ENCODE measurements at places on chromosomes 4 and X. TPM values are rescaled to one million over a fixed set of nuclear protein-coding genes. Genes with fewer than 3 reads are reported as not detected.
A peak's percentile ranks its signal among the peaks of the same experiment; 100 is the strongest.

DNA sequence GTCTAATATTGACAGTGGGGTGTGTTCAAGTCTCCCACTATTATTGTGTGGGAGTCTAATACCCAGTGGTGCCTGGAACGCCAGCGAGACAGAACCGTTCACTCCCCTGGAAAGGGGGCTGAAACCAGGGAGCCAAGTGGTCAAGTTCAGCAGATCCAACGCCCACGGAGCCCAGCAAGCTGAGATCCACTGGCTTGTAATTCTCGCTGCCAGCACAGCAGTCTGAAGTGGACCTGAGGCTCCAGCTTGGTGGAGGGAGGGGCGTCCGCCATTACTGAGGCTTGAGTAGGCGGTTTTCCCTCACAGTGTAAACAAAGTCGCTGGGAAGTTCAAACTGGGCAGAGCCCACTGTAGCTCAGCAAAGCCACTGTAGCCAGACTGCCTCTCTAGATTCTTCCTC is 407.3 kb downstream of the DMD start:
- no peak for DNase-seq

- peak; percentile 68 for DNase-seq
Measured at GRCh38 chr4:2320152-2320551, 58.2 kb upstream of the MXD4 start.

DNA sequence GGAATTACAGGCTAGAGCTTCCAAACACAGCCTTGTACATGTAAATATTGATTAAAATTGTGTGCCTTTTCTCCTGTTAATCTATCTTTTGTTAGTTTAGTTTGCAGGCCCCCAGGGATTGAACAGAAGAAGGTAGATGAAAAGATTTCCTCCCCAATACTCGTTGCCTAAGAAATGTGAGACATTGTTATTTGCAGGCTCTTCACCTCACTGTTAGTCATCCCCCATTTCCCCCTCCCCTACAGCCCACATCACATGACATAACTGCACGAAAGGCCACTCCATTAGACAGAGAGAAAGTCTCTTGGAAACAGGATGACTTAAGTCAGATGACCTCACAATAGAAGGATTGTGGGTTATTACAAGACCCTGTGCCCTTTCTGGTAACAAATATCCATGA is 13.3 kb upstream of the MID1 start:
- DNase-seq: no peak

DNA sequence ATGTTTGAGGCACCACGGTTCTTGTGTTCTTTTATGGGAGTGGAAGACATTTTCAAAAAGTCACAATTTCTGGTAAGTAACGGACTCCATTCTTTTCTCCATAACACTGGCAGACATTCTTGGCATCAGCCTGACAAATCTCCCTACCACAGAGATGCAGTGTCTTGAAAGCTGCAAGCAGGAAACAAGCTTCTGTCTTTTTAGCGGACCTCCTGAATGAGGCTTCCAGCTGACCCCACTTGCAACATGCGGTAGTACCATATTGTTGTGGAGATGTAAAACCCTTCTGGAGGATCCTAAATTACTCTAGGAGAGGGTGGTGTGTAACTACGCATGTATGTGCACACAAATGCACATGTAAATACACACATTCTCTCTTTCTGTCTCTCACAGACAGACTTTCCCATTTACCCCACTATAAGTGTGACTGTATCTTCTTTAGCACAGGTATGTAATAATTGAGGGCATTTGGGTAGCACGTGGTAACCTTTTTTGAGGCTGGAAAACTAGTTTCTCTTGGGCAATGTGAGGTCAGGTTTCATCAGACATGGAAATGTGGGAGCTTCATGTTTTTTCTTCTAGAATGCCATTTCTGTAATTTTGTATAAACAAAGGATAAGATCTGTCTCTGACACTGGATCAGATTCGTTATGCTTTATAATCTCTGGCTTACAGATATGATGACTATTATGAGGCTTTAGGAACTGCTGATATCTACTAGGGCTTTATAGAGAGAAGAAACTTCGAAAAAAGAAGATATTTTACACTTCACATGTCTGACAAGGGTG is 130.1 kb downstream of the MGST2 start:
- DNase-seq: no peak

DNA sequence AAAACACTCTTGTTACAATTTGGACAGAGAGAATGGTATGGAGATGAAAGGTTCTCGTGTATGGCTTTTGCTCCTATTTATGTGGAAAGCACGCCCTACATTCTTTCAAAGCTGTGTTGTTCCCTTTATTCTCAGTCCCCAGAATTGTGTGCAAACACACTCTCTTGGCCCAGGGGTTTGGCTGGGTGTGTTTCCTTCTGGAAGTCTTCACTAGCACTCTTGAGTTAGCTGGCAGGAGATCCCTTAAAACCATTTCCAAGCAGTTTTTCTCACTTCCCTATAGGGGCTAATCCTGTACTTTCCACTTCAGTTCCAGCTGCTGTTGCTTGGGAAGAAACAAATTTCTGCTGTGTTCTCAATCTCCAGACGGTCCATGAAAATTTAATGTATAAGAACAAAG is 35.1 kb downstream of the FHL1 start:
- no peak for DNase-seq

- no peak for DNase-seq
Measured at GRCh38 chr4:184293552-184293951, 75.9 kb upstream of the ENPP6 start.

GRCh38 chr4:119536572-119537528 is 91.8 kb downstream of the PDE5A start:
- DNase-seq: no peak

Gene ZMAT1
- 3.9 TPM for total RNA-seq

Gene CNGA1
- 1.3 TPM for total RNA-seq

Gene CRMP1
- total RNA-seq: 0.16 TPM

Gene DSPP
- not detected for total RNA-seq

Gene FAM53A
- total RNA-seq: 2.9 TPM

All from mesenteric fat pad (tissue), 1 donor.